IMR-90 (cell line): ENCODE measurements at places on chromosomes 12 and 14. TPM values are rescaled to one million over a fixed set of nuclear protein-coding genes. Genes with fewer than 3 reads are reported as not detected.
A peak's percentile ranks its signal among the peaks of the same experiment; 100 is the strongest.

The PRB2 gene
- total RNA-seq = not detected in 2 replicates

The MSI1 gene
- not detected in 2 replicates for total RNA-seq

The TAS2R20 gene
- total RNA-seq = 3.4 and 3.9 TPM in 2 replicates

The WIF1 gene
- not detected in 2 replicates for total RNA-seq

The NRL gene
- 0.18 and 0.28 TPM in 2 replicates for total RNA-seq

The PDE3A gene
- total RNA-seq = 0.18 and 0.28 TPM in 2 replicates

The NEUROD4 gene
- total RNA-seq = not detected in 2 replicates

The KCNH3 gene
- 0.28 TPM in 1 of 2 replicates, not detected in the other for total RNA-seq

The HOXC6 gene
- total RNA-seq = not detected in 2 replicates

The KIF21A gene
- total RNA-seq = 1.1 TPM in 2 replicates

DNA sequence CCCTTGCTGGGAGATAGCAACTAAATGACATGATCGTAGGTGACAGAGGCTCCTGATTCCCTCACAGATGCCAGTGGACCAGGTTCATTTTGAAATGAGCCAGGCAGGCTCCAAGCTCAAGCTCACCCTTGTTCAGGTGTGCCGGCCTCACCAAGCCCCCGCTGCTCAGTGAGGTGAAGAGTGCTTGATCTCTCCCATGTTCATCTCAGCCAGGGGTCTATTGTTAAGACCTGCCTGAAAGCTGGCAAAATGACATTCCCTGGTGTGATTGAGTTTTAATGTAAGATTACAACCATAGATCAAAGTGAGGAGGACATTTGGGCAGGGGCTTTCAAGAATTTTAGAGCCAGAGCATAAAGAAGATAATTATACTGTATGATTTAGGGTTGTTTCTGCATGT, 497.9 kb downstream of the EGLN3 start:
- no peak overlapping the region for H3K27ac ChIP-seq
- no peak for DNase-seq
- H3K4me3 ChIP-seq = no peak overlapping the region
- H3K27me3 ChIP-seq = no peaks in the 10 kb centered on the region
- no peaks in the 10 kb centered on the region for H3K36me3 ChIP-seq

GRCh38 chr12:122150127-122150681, 23.8 kb downstream of the IL31 start:
- no peaks in the 10 kb centered on the region for H3K36me3 ChIP-seq
- H3K4me3 ChIP-seq = no peak overlapping the region
- H3K4me1 ChIP-seq = peaks cover 2% of the 10 kb centered on the region; the same call in 1 of the 2 replicates
- H3K27me3 ChIP-seq = peaks cover 4% of the 10 kb centered on the region
- no peak for DNase-seq

DNA sequence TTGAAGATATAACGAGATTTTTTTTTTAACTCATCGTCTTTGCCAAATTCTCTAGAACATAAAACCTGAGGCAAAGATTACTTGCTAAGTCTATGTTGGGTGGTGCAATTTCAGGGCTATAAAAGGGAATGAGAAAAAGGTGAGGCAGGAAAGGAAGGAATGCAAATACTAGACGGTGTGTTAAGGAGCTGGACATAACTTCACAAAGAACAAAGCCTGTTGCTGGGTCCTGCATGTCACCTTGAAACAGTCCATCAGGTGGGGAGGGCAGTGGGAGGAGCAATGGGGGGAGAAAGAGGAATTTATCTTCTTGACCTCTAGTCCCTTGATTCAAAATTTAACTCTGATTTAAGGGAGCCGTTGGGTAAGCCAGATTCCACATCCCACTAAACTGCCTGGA, 16.1 kb upstream of the DUSP6 start:
- peaks cover 4% of the 10 kb centered on the region; the same call in 1 of the 2 replicates for H3K36me3 ChIP-seq
- H3K4me3 ChIP-seq = no peak overlapping the region
- H3K27ac ChIP-seq = no peak overlapping the region

DNA sequence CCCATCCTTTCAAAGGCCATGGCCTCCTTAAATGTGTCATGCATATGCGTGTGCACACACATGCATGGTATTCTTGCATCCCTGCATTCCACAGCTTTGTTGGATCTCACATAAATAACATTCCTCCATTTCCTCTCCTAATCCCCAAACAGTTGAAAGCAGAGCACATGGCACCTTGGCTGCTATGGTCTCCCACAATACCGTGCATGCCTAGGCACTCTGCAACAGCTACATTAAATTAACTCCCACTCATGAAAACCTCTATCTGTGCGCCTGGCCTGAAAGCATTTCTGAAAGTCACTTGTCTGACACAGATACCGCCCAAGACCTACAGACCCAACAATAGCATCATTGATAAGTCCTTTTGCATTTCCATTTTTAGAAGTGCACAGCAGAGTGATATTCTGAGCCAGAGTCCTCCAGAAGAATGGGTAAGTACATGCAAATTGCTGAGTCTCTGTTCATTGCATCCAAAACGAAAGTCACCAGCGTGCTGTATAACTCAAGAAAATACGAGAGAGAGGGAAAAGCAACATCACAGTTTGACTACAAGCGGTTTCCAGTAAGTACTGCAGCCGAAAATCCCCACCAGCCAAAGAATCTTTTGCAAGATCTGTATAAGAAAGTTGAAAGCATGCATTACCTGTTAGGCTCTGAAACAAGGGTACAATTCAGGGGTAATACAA, 436 bp downstream of the ASB2 start:
- peaks cover 2% of the 10 kb centered on the region; the same call in 1 of the 2 replicates for H3K27me3 ChIP-seq

DNA sequence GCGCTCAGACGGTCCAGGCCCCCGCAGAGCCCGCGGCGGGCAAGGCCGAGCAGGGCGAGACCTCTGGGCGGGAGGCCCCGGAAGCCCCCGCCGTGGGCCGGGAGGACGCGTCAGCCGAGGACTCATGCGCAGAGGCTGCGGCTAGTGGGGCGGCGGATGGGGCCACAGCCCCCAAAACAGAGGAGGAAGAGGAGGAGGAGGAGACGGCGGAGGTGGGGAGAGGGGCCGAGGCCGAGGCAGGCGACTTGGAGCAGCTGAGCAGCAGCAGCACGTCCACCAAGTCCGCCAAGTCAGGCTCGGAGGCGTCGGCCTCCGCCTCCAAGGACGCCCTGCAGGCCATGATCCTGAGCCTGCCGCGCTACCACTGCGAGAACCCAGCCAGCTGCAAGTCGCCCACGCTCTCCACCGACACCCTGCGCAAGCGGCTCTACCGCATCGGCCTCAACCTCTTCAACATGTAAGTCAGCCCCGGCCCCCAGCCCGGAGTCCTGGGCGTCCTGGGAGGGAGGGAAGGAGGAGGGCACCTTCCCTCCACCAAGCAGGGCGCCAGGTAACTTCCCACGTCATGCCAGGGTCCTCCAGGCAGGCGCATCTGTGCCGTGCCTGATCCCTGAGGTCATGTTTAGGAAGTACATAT, 72.4 kb downstream of the IQSEC3 start:
- DNase-seq = peak; percentile 29
- peaks cover 11% of the 10 kb centered on the region; the same call in 1 of the 2 replicates for H3K4me1 ChIP-seq
- H3K4me3 ChIP-seq = no peak overlapping the region
- H3K27ac ChIP-seq = peak overlapping the region; percentile 25; the same call in 1 of the 2 replicates

GRCh38 chr12:6570264-6570887, 2.3 kb upstream of the NOP2 start:
- no peaks in the 10 kb centered on the region for H3K27me3 ChIP-seq
- no peaks in the 10 kb centered on the region for H3K4me1 ChIP-seq
- DNase-seq = no peak
- H3K27ac ChIP-seq = no peak overlapping the region

- H3K36me3 ChIP-seq = no peaks in the 10 kb centered on the region
- no peak overlapping the region for H3K27ac ChIP-seq
- DNase-seq = peak; percentile 17
- no peak overlapping the region for H3K4me3 ChIP-seq
- no peaks in the 10 kb centered on the region for H3K4me1 ChIP-seq
Observed at GRCh38 chr14:30129807-30130206, 202.2 kb upstream of the PRKD1 start.

DNA sequence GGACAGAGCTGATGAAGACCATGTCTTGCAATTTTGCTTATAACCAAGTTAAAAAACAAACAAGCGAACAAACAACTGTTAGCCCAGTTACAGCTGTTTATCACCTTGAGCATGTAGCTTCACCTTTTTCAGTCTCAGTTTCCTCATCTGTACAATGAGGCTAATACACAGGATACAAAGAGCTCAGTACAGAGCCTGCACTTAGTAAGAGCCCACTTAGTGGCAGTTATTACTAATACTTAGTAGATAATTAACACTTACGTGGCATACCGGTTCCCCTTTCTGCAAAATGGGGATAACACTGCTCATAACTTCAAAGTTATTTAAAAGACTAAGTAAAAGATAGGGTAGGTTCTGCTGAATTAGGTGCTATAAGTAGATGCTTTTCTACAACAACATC, 228.0 kb downstream of the MON2 start:
- no peak for DNase-seq
- H3K4me1 ChIP-seq = peaks cover 22% of the 10 kb centered on the region
- no peaks in the 10 kb centered on the region for H3K36me3 ChIP-seq
- no peaks in the 10 kb centered on the region for H3K27me3 ChIP-seq
- no peak overlapping the region for H3K27ac ChIP-seq

- H3K27me3 ChIP-seq = no peaks in the 10 kb centered on the region
- no peak for DNase-seq
- no peak overlapping the region for H3K27ac ChIP-seq
- H3K36me3 ChIP-seq = no peaks in the 10 kb centered on the region
Observed at GRCh38 chr12:92529944-92530343, 172.8 kb upstream of the PLEKHG7 start.

- H3K4me1 ChIP-seq = no peaks in the 10 kb centered on the region
- no peak overlapping the region for H3K27ac ChIP-seq
- no peaks in the 10 kb centered on the region for H3K36me3 ChIP-seq
- DNase-seq = no peak
- peaks cover 5% of the 10 kb centered on the region for H3K27me3 ChIP-seq
- no peak overlapping the region for H3K4me3 ChIP-seq
Observed at GRCh38 chr14:89129570-89129969, 287.5 kb downstream of the FOXN3 start.

DNA sequence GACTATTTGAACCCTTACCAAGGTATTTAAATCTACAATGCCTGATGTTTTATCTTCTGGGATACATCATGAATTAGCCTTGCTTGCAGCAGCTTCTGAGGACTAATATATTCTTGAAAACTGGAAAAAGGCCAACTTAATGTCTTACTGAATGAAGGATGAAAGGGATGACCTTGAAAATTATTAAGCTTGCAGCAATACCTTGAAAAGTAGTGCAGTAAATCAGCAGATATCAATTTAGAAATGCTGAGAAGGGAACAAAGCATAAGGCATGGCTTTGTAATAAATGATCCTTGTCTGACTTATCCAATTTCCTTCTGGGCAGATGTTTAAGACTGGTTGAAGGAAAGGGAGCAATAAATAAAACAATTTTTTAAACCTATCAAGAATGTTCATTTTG, 37.3 kb upstream of the FERMT2 start:
- no peaks in the 10 kb centered on the region for H3K27me3 ChIP-seq
- no peak for DNase-seq
- no peak overlapping the region for H3K4me3 ChIP-seq
- H3K27ac ChIP-seq = no peak overlapping the region
- no peaks in the 10 kb centered on the region for H3K4me1 ChIP-seq

- H3K27me3 ChIP-seq = no peaks in the 10 kb centered on the region
- no peaks in the 10 kb centered on the region for H3K4me1 ChIP-seq
- no peak for DNase-seq
- H3K27ac ChIP-seq = no peak overlapping the region
Observed at GRCh38 chr12:44525806-44526654, 350.1 kb downstream of the NELL2 start.

GRCh38 chr12:16325426-16325825, 22.0 kb upstream of the MGST1 start:
- H3K36me3 ChIP-seq = no peaks in the 10 kb centered on the region
- no peak overlapping the region for H3K4me3 ChIP-seq
- H3K4me1 ChIP-seq = no peaks in the 10 kb centered on the region
- no peaks in the 10 kb centered on the region for H3K27me3 ChIP-seq

GRCh38 chr12:85188619-85189018, 91.4 kb upstream of the ALX1 start:
- H3K27me3 ChIP-seq = no peaks in the 10 kb centered on the region
- H3K4me3 ChIP-seq = no peak overlapping the region
- no peaks in the 10 kb centered on the region for H3K4me1 ChIP-seq
- no peak overlapping the region for H3K27ac ChIP-seq
- no peaks in the 10 kb centered on the region for H3K36me3 ChIP-seq
